ENCODE measurements at places on chromosomes 6 and 20. TPM values are rescaled to one million over a fixed set of nuclear protein-coding genes. Genes with fewer than 3 reads are reported as not detected.

GRM1 gene
- under 0.01 TPM for total RNA-seq

RRBP1 gene
- 377 TPM for total RNA-seq

BPIFB2 gene
- total RNA-seq, result not detected

C6orf163 gene
- total RNA-seq, result 2.2 TPM

PNPLA1 gene
- not detected for total RNA-seq

Data from smooth muscle cell of trachea (primary cell).